ENCODE measurements at places on chromosomes 3 and 15.

GRCh38 chr3:142019794-142020320, 129.5 kb downstream of the TFDP2 start:
- no peak for DNase-seq

- DNase-seq = no peak
These were observed 33.6 kb downstream of the KIF15 start for GRCh38 chr3:44795197-44795596.

- no peak for DNase-seq
These were observed 1.9 kb upstream of the ICE2 start for GRCh38 chr15:60480888-60481287.

- no peak for DNase-seq
These were observed 521.4 kb downstream of the ZNF385D start for GRCh38 chr3:21229426-21230135.

DNA sequence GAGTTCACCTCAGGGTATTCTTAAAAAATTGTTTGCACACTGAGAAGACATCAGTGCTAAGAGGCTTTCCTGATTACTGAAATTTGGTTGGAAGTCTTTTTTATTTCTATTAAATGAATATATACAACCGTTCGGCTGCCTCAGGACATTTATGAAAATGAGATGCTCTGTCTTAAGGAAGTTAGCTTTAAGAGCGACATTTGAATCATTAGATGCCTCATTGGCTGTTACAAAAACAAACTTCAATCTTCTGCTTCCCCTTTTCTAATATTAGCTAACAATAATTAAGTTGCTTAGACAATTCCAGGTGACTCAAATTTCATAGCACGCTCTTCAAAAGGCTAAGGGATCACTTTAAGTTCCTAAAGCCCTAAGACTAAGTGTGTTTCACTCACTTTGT, 673.7 kb downstream of the FHIT start:
- DNase-seq = no peak

DNA sequence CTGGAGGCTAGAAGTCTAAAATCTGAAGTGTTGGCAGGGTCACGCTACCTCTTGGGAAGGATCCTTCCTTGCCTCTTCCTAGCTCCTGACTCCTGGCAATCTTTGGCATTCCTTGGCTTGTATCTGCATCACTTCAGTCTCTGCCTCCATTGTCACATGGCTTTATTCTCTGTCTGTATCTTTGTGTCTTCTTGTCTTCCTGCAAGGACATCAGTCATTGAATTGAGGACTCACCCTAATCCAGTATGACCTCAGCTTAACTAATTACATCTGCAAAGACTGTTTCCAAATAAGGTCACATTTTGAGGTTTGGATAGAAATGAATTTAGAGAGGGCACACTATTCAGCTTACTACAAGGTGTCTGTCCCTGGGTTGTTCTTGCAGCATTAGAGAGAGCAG, 31.1 kb upstream of the UTS2B start:
- DNase-seq = no peak

GRCh38 chr15:87144775-87145174, 1065.1 kb downstream of the AGBL1 start:
- no peak for DNase-seq

- no peak for DNase-seq
These were observed 90.5 kb upstream of the NSMCE3 start for GRCh38 chr15:29360152-29360551.

DNA sequence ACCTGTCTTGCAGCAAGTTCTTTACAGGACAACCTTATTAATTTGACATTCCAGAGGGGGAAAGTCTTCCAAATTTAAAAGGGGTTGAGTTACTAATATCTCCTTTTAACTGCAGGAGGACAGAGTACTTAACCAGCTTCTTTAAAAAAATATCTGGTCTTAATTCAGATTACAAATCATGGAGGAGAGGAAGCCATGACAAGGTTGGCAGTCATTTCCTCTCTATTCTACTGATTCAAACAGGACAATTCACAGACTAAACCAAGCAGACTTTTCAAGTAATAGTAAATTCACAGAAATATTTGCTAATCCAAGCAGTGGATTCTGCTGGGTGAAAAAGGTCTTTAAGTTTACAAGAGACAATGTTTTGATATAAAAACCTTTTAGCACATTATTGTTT, 185.3 kb downstream of the CFAP20DC start:
- DNase-seq = no peak

DNA sequence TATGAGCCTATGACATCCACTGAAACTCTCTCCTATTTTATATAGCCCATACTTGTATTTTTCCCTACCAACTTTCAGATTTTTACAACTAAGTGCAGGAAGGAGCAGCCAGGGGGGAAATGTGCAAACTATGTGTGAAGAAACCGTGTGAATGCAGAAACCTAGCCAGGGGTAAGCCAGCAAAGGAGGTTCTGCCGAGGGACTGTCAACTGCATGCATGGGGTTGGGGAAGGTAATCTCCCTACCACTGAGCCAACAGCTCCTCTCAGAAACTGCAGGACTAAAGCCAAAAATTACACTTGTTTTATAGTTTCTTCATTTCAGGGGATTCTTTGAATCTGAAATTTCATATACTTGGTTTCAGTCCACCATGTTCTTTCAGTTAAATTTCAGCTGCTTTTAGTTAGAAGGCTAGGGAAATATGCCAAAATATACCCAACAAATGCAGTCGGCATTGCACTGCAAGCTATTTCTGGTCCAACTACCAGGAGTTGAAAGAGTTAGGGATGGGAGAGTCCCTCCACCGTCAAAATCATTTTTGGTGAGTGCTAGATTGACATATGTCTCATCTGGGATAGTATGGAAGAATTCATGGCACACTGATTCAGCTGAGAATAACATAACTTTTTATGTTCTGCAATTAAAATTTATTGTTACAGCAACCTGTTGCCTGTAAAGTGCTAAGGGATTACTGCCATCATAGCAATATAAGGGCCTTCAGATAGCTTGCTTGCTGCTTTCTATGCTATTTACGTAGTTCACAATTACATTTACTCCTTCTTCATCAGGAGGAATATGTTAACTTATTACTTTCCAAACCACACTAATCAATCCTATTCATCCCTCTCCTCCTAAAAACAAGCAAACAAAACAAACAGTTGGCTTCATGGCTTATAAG, 904.2 kb downstream of the ROBO1 start:
- no peak for DNase-seq

DNA sequence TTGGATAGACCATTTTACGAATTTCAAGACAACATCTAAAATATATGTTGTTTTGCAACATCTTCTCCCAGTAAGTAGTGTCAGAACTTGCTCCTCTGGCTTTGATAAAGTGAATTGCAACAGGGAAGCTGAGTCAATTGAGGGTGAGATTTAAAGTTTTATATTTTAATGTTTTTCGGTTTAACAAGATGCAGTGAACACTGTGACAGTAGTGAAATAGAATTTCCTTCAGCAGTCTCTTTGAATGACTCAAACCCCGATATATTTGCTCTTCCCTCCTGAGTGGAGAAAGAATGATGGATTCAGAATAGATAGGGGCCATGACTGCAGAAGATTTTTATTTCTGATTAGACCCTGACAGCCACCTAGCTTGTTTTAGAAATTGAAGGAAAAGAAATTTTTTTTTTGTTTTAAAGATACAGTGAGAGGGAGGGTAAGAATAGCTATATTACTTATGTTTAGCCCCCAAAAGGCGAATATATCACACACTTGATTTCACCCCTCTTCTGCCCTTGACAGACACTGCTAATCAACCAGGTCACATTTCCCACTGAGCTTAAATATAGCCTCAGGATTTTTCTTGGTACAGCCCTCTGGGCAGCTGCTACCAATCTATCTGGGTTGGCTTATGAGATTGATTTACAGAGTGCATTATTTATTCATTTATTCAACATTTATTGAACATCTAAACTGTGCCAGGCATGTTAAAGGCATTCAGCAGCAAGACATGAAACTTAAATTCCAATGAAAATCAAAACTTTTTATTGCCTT, 183.3 kb upstream of the ADAMTS9 start:
- DNase-seq = peak; percentile 9

All from NCI-H2227 treated with DMSO at 0.1 percent for 48 hours (cell line).